ENCODE measurements at places on chromosomes 5 and 9. TPM values are rescaled to one million over a fixed set of nuclear protein-coding genes. Genes with fewer than 3 reads are reported as not detected.

Gene PCDHA1
- not detected for total RNA-seq

Gene LRRC19
- not detected for total RNA-seq

Gene TMEM141
- total RNA-seq, result 240 TPM

Gene IRX4
- total RNA-seq, result 54.4 TPM
